ENCODE measurements at places on chromosomes 2 and 18.

- no peak for DNase-seq
Measured at GRCh38 chr2:41736586-41736985, 311.2 kb upstream of the PKDCC start.

DNA sequence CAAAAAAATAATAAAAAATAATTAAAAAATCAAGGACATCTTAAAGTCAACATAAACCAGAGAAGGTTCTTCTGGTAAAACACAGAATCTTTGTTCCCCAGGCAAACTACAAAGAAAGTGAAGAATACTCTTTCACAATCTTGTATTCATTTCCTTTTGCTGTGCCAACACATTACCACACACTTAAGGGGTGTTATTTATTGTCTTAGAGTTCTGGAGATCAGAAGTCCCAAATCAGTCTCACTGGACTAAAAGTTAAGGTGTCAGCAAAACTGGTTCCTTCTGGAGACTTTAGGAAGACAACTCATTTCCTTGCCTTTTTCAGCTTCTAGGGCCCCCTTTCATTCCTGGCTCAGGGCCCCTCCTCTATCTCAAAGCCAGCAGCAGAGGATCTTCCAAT, 12.2 kb upstream of the CAB39 start:
- DNase-seq = peak; percentile 63

DNA sequence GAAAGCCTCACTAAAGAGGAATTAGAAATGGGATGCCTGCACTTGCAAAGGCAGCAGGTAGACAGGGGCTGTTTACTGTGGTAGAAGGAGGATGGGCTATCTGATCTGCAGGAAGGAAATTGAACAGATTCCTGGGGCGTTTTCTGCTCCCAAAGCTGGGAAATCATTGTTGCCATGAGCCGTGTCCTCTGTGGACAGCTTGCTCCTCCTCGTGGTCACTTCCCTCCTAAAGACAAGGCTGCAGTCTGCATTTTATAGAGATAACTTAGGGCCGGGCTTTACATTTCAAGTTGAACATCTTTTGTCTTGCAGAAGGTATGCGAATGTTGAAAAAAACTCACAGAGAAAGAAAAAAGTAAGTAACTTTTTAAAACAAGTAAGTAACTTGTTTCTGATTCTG, 50.9 kb downstream of the DCDC2C start:
- DNase-seq = no peak

- DNase-seq = peak; percentile 29
Measured at GRCh38 chr18:76524900-76525698, 30.1 kb upstream of the ZNF516 start.

- no peak for DNase-seq
Measured at GRCh38 chr2:205408696-205409095, 273.6 kb upstream of the NRP2 start.

GRCh38 chr2:1132328-1132969, 181.8 kb downstream of the SNTG2 start:
- DNase-seq = no peak

- no peak for DNase-seq
Measured at GRCh38 chr2:241967467-241968144, 98.1 kb downstream of the RTP5 start.

DNA sequence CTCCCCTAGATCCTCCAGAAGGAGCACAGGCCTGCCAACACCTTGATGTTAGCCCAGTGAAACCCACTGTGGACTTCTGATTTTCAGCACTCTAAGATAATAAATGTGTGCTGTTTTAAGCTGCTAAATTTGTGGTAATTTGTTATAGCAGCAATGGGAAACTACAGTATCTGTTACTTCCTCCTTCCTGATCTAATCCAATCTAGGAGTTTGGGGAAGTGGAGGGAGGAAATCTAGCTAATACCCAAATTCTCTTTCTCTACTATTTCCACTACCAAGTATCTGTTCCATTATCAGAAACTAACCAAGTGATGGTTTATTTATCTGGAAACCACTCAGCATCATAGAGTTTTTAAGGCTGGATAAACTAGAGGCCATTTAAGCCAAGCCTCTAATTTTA, 64.9 kb downstream of the AFF3 start:
- peak; percentile 37 for DNase-seq

GRCh38 chr2:162243294-162243693, at the start of gene FAP:
Gene FAP, minus strand, starts transcription at chr2:162243445. Its CDS starts 118 bp downstream, at chr2:162243327.
- DNase-seq = no peak

GRCh38 chr2:42568401-42569115, at the start of gene MTA3:
Gene MTA3, plus strand, starts transcription at chr2:42568632. Its CDS starts 114 bp downstream, at chr2:42568746.
- DNase-seq = peak; percentile 6

DNA sequence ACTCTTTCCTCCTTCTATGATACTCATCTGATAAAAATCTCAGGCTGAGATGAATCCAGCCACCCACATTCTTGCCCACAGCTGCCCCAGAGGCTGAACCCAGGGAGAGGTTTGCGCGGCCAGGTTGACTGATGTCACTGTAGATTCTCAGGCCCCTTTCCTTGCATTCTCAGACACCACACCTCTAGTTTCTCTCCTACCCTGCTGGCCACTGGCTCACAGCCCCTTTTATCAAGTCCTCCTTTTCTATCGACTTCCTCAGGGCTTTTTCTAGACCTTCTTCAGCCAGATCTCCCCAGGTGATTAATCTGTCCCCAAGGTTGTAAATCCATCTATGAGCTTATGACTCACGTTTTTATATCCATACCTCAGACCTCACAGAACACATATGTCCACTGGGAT, 99.8 kb downstream of the TACR1 start:
- DNase-seq = no peak

DNA sequence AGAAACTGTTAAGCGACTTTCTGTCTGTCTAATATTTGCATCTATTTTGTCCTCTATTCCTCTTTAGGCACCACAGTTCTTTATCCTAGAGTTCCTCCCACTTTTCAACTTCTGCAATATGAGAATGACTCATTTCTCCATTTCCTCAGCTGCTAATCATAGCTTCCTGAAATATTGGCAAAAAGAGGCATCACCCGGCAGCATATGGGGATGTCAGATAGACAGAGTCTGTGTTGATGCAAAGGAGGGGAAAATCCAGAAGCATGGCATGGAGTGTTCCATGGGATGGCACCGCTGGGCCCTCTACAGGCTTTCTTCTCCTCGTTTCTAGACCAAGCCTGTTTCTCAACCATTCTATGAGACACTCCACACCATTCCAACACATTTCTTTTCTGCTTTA, 93.4 kb downstream of the DOCK10 start:
- peak; percentile 90 for DNase-seq

DNA sequence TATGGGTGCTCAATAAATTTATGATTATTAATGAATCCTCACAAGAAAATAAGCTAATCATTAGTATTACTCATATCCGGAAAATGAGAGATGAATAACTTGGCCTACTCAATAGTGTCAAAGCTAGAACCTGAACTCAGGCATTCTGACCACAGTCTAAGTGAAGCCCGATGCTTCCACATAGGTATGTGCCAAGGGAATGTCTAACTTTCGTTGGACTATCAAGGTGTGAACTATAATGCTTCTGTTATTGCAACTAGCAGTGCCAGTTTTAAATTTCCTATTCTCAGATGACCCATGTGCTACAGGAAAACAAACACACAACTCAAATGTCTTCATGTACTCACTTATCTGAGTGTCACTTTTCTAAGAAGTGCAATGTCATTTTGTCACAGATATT, 1.8 kb downstream of the BARD1 start:
- no peak for DNase-seq

DNA sequence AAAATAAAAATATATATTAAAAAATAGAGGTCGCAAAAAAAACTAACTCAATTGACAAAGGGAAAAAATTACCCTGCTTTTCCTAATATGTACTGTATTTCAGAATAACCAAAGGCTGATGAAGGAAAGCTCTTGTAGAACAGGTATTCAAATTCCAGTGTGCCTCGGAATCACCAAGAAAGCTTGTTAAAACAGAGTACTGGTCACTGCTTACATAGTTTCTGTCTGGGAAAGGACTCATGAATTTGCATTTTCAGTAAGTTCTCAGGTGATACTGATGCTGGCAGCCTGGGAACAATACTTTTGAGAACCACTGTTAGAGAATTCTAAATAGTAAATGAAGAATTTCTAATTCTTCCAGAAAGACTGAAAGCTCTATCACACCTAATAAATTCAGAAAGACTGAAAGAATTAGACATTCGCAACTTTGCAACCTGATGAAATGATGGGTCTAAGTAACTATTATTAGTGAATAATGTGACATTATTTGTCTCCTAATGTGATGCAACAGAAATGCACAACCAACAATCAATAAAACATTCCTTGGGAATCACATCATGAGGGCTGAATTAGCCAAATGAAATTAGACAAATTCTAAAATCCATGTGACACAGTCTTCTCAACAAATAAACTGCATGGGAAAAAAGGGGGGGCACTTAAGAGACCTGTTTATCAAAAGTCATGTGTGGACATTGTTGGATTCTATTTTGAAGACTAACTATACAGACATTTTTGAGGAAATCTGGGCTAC, 21.9 kb downstream of the RPRD1A start:
- DNase-seq = no peak

- no peak for DNase-seq
Measured at GRCh38 chr2:216775043-216775453, 79.7 kb upstream of the IGFBP5 start.

GRCh38 chr2:56693501-56693900, 509.7 kb downstream of the CCDC85A start:
- no peak for DNase-seq

- no peak for DNase-seq
Measured at GRCh38 chr2:9152975-9153642, 53.5 kb upstream of the ASAP2 start.

DNA sequence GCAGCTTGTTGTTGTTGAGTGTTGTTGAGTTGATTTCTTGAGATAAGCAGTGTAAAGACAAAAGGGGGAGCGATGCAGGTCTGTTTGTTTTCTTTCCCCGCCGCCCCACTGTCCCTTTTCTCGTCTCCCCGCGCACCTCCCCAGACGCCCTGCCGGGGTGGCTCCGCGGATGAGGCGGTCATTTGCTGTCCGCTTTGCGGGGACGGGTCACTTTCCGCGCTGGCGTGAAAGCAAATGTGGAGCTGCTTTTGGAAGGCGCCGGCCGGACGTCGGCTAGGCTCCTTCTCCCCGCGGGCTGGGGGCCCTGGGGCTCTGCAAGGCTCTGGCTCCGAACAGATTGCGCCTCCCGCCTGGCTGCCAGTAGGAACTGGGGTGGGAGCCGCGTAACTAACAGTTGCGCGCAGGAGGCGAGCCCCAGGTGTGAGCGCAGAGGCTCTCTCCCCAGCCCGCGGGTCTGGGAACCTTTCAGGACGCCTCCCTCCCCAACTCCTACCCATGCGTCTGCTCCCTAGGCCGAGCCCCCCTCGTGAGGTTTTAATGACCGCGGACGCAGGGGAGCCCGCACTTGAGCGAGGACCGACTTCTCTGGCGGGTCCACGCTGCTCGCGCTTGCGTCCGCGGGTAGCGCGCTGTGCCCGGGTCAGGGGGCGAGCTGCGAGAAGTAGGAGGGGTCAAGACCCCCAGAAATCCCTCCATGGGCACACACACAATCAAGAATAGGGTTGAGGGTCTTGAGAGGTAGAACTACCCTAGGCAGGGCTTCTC, 146.6 kb downstream of the MEIS1 start:
- DNase-seq = no peak

GRCh38 chr18:26386002-26386401, 159.8 kb downstream of the TAF4B start:
- DNase-seq = no peak

DNA sequence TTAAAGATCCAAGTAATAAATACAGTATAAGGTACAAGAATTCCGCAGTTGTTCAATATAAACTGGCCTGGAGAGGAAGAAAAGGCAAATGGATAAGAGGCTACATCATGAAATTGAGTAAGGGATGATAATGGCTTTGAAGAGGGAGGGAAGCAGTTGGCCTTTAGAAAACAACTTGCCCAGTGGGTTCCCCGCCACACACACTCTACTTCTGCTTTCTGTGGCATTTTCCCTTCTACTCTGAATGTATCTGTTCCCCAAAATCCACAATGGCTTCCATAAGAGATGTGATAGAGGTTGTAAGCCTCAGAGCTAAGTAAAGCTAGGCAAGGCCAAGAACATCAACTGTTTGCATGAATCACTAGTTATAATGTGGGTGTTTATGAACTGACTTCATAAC, 221.3 kb downstream of the MBD2 start:
- no peak for DNase-seq

DNA sequence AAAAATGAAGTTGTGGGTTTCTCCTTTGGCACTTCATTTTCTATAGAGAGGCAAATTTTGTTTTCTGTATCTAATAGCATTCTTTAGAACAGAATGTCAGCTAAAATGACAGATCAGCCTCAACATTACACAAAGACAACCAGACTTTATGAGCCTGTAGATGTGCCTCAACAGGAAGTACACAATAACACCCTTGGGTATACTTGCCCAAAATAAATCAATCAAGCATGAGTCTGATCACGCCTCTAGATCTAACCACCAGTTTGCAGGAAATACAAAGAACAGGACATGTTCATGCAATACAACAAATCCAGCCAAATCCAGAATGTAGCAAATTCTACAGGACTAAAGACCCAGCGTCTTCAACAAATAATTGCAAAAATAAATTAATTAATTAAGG, 11.2 kb upstream of the DAPL1 start:
- no peak for DNase-seq

- no peak for DNase-seq
Measured at GRCh38 chr2:121825003-121825950, 69.8 kb downstream of the TSN start.

- no peak for DNase-seq
Measured at GRCh38 chr2:167686691-167687090, 560.7 kb downstream of the STK39 start.

GRCh38 chr18:61741881-61742454, 150.8 kb downstream of the RNF152 start:
- no peak for DNase-seq

- no peak for DNase-seq
Measured at GRCh38 chr2:137250401-137250800, 485.1 kb downstream of the THSD7B start.

GRCh38 chr2:3277050-3277747, 100.4 kb downstream of the EIPR1 start:
- no peak for DNase-seq

GRCh38 chr2:8015848-8016600, 665.8 kb upstream of the ID2 start:
- DNase-seq = no peak

DNA sequence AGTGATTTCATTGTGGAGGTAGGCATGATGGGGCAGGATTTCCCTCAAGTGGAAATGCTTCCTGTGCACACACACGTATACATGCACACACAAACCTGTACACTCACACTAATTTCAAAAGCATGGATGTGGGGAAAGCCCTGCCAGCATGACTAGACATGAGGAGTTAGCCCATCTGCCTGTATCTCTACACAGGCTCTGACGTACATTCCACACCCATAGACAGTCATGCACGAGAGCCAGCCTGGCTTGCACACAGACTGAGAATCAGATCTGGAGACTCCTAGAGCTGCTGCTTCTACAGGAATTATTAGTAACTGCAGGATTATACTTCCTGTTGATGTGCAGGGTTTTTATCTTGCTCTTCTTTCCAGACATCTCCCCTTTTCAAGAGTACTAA, 27.3 kb upstream of the NFU1 start:
- no peak for DNase-seq

DNA sequence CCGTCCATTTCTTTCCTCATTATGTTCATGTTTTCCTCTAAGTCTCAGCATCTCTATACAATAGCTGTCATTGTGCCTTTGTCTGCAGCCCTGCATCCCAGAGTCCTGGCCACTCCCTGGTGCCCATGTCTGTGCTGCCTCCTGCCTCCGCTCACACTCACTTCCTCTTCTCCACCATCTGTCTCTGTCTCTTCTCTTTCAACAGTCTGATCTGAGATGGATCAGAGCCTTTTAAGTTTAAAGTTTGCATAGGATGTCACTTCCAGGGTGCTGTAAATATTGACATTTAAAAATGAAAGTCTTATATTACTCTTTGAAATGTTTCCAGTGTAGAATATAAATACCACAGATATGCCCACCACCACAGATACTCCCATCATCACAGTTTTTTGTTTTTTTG, 42.7 kb downstream of the UBE2F start:
- DNase-seq = no peak
